ENCODE measurements at places on chromosomes 11 and 22. TPM values are rescaled to one million over a fixed set of nuclear protein-coding genes. Genes with fewer than 3 reads are reported as not detected.

DNA sequence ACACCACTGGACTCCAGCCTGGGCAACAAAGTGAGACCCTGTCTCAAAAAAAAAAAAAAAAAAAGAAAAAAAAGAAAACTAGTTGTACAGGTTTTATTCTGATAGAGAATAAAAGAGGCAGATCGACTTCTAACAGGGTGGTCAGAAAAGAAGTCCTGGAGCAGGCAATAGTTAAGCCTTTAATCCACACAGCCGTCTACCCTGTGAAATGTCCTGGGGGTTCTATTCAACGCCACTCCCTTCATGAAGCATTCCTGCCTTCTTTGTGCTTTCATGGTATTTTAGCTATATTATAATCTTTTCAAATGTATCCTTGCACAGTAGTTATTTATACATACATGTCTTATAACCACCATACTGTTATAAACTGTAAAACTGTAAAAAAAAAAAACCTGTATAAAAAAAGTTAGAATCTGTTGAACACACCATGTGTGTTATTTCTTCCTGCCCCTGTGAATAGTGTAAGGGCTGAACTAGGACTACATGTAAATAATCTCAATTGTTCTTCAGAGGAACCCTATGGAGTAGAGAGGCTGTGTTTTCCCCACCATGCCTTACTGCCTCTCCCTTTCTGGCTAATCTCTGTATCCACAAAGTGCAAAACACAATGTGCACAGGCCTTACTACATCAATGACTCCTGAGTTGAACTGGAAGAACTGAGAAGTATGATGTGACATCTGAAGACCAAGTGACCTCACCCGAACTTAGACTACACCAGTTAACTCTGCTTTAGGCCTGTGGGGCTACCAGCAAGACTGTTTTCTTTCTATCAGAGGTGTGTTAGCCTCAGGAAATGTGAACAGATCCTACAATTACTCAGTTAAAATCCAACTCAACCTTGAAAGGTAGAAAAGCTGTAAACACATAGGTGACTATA is 25.3 kb downstream of the PRCP start:
- no peak for DNase-seq

DNA sequence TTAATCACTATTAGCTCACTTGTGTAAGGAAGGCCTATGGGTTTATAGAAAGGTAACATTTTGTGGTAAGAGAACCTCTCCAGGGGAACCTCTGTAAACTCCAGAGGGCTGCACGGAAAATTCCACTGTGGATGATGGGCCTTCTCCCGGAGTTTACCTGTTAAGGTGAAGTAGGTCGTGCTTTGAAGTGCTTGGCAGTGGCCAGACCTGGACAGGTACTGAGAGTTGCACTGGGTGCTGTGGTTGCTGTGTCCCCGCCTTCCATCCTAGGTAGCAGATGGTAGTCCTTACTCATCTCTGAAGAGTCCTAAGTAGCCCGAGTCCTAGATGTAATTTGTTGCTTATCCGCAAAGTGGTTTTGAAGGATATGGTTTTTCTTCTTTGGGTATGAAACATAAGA is 133.4 kb downstream of the TEAD1 start:
- DNase-seq = no peak

- no peak for DNase-seq
Observed at GRCh38 chr11:14672635-14673034, 29.0 kb downstream of the PDE3B start.

DNA sequence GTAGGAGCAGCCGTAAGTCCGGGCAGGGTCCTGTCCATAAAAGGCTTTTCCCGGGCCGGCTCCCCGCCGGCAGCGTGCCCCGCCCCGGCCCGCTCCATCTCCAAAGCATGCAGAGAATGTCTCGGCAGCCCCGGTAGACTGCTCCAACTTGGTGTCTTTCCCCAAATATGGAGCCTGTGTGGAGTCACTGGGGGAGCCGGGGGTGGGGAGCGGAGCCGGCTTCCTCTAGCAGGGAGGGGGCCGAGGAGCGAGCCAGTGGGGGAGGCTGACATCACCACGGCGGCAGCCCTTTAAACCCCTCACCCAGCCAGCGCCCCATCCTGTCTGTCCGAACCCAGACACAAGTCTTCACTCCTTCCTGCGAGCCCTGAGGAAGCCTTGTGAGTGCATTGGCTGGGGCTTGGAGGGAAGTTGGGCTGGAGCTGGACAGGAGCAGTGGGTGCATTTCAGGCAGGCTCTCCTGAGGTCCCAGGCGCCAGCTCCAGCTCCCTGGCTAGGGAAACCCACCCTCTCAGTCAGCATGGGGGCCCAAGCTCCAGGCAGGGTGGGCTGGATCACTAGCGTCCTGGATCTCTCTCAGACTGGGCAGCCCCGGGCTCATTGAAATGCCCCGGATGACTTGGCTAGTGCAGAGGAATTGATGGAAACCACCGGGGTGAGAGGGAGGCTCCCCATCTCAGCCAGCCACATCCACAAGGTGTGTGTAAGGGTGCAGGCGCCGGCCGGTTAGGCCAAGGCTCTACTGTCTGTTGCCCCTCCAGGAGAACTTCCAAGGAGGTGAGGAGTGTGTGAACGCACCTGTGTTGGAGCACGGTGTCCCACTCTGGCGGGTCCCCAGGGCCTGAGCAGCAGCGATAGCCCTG is at the start of gene TAGLN:
Gene TAGLN (plus strand): TSS at position 318 of the 863 bp plus-strand sequence. CDS start 3,644 bp downstream, outside the sequence.
- DNase-seq = peak; percentile 71

DNA sequence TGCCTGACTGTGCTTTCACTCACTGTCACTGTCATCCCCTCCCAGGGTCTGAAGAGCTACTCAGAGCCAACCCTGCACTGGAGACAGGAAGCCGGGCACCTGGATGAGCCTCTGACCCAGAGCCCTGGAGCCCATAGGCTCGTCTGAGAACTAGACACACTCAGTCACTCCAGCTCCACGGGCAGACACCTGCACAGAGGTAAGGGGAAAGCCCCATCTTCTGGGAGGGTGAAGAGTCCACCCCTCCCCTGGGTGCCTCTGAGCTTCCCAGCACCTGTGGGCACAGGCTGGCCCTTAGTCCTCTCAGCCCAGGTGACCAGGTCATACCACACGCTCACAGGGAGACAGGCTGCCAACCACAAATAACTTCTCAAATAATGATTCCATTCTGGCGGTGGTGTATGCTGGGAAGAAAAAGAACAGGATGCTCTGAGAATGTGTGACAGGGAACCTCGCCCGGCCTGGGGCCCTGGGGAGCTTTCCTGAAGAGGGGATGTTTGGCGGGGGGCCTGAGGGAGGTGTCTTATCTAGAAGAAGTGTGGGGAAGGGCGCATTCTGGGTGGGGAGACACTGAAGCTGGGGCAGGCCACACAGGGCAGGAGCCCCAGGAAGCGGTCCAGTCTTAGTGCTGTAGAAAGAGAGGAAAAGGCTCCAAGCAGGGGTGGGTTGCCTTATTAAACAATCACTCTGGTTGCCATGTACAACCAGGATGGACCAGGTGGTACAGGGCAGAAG is 5.3 kb downstream of the CCDC157 start:
- DNase-seq = no peak

GRCh38 chr11:35012467-35013191 is 96.2 kb downstream of the PDHX start:
- no peak for DNase-seq

The ASCL2 gene
- total RNA-seq = 2.7 TPM

The OR2AG2 gene
- total RNA-seq = 0.90 TPM

The HEPHL1 gene
- total RNA-seq = not detected

The NCF4 gene
- 17.8 TPM for total RNA-seq

The VWA5A gene
- 20.6 TPM for total RNA-seq

The C11orf65 gene
- 0.84 TPM for total RNA-seq

All from tibial nerve (tissue), 4 donors.